ENCODE measurements at places on chromosomes 16 and 17. TPM values are rescaled to one million over a fixed set of nuclear protein-coding genes. Genes with fewer than 3 reads are reported as not detected.

Gene SLC35G6
- not detected for total RNA-seq

Gene RHOT1
- 37.2 TPM for total RNA-seq

Gene DPEP3
- not detected for total RNA-seq

Gene CNGB1
- total RNA-seq: not detected

Gene TBC1D26
- not detected for total RNA-seq

Gene HASPIN
- total RNA-seq: 3.0 TPM

Gene C1QTNF8
- not detected for total RNA-seq

Gene GRAP
- 1.2 TPM for total RNA-seq

Gene TNK1
- 4.0 TPM for total RNA-seq

Gene VASN
- total RNA-seq: 73.5 TPM

Gene KRTAP4-9
- not detected for total RNA-seq

DNA sequence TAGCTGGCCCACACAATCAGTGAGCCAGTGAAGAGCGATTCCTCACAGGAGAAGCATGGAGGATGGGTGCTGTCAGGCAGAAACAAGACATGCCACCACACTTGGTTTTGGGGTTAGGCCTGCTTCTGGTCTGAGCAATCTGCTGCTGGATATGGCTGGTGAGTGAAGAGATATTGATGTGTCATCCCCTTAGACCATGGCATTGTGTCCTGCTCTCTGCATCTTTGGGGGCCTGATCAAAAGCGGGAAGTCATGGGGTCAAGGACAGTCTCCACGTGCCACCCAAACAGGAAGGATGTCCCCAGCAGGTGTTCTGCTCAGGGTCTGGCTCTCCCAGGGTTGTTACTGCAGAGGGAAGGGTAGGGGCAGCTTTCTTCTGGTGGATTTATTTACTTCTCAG is 140.7 kb downstream of the PRKCB start:
- DNase-seq: no peak

- DNase-seq: no peak
Measured at GRCh38 chr17:82101301-82101715, 3.3 kb upstream of the FASN start.

DNA sequence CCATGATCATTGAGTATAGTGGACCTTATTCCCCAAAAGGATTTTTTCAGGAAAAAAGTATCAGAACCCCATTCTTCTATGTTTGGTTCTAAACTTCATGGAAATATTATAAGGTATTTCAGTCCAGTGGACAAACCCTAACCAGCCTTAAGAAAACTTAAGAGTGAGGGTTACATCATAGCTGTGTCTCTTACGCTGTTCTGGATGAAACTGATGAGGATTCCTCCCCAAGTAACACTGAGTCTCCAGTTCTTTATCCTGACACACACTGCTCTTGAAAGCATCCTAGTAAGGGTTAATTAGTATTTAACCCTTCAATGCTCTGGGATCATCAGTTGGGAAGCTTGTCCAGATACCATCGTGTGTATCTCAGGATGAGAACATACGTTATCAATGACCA is 5.0 kb downstream of the LYRM1 start:
- no peak for DNase-seq

GRCh38 chr16:15529673-15530072 is 95.3 kb downstream of the BMERB1 start:
- no peak for DNase-seq

DNA sequence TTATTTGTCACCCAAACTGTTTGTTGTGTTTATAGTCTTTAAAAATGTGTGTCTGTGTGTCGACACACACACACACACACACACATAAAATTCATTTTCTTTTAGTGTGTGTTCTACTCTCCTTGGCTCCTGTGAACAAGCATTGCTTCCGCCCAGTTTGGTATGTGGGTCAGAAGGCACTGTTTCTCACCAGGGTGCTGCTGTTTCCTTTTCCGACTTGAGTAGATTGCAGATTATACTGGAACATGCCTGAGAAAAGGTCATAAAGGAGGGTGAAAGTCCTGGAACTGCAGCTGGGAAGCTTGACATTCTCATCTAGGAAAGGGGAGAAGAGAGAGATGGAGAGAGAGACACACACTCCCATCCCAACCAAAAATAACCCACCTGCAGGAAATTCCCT is 330.3 kb downstream of the BCAS3 start:
- DNase-seq: no peak

GRCh38 chr16:638836-639235 is 2.7 kb upstream of the METTL26 start:
- no peak for DNase-seq

GRCh38 chr16:64278196-64278595 is 843.7 kb downstream of the CDH11 start:
- no peak for DNase-seq

DNA sequence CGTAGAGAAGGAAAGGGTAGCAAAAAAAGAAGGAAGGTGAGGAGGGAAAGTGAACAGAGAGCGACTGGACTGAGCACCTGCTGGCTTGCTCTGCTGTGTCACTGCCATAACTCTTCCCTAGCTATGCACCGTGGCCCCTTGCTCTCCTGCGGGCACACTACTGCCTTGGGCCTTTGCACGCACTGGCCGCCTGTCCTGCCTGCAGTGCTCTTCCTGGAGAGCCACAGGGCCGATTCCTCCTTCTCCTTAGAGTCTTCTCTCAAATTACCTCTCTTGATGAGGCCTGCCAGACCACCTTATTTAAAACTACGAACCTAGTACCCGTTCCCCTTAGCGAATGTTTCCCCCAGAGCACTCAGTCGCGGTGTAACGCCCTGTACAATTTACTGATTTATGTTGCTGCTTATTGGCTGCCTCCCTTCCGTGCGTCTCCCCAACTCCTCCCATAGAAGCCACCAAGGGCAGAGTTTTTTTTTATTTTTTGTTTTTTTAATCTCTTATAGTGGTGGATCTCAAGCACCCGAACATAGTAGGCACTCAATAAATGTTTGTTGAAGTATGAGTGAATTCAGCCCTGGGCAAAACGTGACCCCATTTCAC is 70.3 kb downstream of the RAI1 start:
- DNase-seq: no peak

DNA sequence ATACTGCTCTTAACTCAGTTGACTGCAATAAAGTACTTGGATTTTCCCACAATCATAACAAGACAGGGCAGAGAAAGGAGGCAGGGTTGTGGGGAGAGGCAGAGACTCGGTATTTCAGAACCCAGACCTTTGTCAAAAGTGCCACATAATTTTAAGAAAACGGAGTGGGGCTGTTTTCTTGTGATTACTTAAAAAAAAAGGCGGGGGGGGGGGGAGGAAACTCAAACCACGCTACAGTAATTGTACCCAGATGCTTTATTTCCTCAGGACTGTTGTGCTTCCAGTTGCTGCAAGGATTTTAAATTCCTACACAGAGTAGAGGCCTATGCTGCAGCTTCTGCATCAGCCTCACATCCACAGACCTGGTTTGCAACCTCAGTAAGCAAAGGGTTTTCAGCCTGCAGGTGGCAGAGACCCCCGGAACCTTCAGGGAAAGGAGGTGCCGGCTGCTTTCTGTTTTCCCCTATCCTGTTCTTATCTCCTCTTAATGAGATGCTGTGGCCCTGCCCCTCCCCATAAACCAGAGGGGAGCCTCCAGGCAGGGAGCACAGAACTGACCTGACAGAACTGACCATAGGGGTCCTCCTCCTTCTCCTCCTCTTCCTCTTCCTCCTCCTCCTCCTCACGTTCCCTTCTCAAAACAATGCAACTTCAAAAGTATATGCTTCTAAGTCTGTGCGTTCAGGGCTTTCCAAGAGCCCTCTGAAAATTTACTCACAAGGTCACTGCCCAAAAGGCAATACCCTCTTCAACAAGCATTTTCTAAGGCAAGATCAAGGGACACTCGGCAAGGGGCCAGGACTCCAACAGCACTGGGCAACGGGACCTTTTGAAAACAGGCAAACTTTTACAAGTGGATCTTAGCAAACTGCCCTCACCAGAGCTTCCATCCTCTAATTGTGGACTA is 7.5 kb downstream of the AXIN2 start:
- no peak for DNase-seq

- DNase-seq: no peak
Measured at GRCh38 chr16:77823067-77823466, 34.7 kb downstream of the VAT1L start.

GRCh38 chr17:29257756-29258155 is 11.1 kb downstream of the CRYBA1 start:
- DNase-seq: no peak

DNA sequence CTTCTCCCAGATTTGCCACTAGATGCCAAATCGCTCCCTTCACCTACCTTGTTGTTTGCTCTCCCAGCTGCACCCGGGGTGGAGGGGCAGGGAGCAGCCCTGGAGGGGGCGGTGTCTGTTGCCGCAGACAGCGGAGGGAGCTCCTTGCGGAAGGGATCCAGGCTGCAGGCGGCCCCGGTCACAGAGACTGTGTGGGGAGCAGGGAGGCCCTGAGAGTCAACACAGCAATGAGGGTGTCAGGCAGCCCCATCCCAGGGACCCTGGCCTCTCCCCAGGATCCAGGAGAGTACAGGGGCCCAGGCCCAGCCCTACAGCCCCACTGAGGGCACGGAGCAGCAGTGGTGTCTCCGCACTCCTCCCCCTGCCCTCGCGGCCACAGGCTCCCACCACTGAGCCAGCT is 50.5 kb upstream of the CHMP6 start:
- DNase-seq: no peak

DNA sequence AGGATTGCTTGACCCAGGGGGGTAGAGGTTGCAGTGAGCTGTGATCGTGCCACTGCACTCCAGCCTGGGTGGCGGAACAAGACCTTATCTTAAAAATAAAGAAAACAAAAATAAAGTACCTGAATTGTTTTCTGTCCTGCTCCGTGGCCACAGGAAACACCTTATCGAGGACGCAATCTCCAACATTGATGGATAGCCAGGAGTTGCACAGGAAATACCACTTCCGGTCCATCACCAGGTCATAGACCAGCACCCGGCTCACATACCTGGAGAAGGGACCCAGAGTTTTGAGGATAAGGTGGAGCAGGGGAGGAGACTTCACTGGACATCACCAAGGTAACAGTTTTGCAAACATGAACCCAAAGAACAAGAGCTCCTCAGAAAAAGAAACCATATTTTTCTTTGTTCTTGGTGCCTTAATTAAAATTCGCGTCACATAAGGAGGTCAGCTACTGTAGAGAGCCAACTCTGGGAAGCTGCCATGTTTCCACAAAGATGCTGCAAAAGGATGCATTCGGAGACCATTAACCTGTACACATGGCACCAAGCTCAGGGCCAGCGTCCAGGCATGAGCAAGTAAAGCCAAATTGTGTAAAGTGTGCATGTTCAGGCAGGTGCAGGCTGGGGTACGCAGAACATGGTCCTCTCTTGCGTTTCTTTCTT is 55.6 kb upstream of the GCSH start:
- DNase-seq: no peak

GRCh38 chr16:15435216-15435864 is 952 bp downstream of the BMERB1 start:
- no peak for DNase-seq

DNA sequence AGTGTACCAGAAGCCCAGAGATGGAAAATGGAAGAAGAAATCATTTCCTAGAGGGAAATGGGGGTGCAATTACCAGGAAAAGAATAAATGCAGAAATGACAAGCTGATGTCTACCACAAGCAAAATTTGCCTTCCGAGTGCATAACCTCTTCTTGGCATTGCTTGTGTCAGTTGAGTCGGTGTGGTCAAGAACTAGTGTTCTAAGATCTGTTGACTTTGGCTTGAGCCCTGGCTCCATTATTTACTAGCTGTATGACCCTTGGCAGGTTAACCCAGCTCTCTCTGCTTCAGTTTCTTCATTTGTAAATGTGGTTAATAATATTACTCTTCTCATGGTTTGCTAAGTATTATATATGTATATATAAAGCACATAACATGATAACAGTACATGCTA is 273.0 kb upstream of the IRX5 start:
- DNase-seq: no peak

- no peak for DNase-seq
Measured at GRCh38 chr17:1480747-1481465, 11.6 kb downstream of the MYO1C start.

- no peak for DNase-seq
Measured at GRCh38 chr16:82807311-82807710, 180.5 kb downstream of the CDH13 start.

DNA sequence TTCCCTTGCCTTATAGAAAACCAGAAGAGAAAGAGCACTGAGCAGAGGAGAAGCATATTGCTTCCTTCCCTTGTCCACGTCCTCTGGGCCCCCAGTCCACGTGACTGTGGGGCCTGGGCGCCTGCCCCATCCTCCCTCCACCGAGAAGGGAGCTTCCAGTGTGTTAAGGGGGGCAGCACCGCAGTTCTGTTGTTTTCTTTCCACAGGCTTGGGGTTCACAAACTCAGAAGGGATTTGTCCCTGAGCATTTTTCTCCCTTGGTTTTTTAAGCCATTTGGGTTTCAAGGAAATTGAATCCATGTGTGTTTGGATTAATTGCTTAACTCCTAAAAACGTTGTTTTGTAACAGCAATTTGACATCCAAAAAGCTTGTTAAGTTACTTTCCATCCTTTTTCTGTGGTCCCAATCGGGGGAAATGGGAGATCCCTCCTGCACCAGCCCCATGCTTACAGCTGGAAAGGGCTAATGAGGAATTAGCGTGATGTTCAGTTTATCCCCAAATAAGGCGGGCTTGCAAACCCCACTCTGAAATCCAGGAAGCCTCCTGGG is 347.5 kb upstream of the TNRC6C start:
- no peak for DNase-seq

GRCh38 chr17:76492123-76492988 is 8.9 kb downstream of the RHBDF2 start:
- DNase-seq: no peak

DNA sequence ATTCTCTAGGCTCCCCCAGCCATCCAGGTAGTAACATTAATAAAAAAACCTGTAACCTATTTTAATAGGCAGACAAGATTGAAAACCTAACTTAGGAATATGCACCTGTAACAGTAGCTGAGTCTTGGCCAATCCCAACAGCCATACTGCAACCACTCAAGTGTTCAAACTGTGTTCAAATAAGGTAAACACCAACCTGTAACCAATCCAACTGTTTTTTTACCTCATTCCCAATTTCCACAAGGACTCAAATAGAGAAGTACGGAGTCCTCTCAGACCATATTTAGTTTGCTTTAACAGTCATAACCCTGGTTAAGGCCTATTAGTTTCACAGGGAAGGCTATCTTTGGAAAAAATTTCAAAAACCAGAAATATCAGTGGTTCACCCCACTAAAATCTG is 40.4 kb upstream of the NOS2 start:
- DNase-seq: no peak

DNA sequence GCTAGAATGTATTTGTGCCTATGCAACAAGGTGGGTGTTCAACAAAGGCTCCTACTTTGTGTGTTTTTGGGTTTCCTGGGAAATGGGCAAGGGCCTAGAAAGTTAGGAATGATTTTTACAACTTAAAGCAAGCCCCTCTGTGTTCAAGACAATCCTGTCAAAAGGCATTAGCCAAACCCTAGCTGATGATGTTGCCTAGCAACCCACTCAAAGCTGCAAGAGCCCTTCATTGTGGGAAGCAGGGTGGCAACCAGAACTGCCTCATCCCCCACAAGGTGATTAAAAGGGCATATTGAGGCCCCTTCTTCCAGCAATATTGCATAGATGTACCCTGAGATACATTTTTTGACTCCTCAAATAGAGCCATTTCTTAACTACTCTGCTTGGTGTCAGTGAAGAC is 16.0 kb upstream of the RASL10B start:
- no peak for DNase-seq

GRCh38 chr16:68778551-68779231 is 41.6 kb downstream of the CDH1 start:
- no peak for DNase-seq
